Muscle of leg (tissue), 16 donors: ENCODE measurements at places on chromosomes 2 and 18. TPM values are rescaled to one million over a fixed set of nuclear protein-coding genes. Genes with fewer than 3 reads are reported as not detected.
A peak's percentile ranks its signal among the peaks of the same experiment; 100 is the strongest.

UGT1A10 gene
- not detected for polyA plus RNA-seq

CPS1 gene
- 1.6 TPM for polyA plus RNA-seq

GPR45 gene
- polyA plus RNA-seq = not detected

FASTKD1 gene
- polyA plus RNA-seq = 27.4 TPM

LHCGR gene
- 0.12 TPM for polyA plus RNA-seq

AFF3 gene
- polyA plus RNA-seq = 6.4 TPM

ASXL3 gene
- polyA plus RNA-seq = 5.1 TPM

TANK gene
- 26.6 TPM for polyA plus RNA-seq

MEP1B gene
- polyA plus RNA-seq = not detected

ALLC gene
- polyA plus RNA-seq = not detected

DNA sequence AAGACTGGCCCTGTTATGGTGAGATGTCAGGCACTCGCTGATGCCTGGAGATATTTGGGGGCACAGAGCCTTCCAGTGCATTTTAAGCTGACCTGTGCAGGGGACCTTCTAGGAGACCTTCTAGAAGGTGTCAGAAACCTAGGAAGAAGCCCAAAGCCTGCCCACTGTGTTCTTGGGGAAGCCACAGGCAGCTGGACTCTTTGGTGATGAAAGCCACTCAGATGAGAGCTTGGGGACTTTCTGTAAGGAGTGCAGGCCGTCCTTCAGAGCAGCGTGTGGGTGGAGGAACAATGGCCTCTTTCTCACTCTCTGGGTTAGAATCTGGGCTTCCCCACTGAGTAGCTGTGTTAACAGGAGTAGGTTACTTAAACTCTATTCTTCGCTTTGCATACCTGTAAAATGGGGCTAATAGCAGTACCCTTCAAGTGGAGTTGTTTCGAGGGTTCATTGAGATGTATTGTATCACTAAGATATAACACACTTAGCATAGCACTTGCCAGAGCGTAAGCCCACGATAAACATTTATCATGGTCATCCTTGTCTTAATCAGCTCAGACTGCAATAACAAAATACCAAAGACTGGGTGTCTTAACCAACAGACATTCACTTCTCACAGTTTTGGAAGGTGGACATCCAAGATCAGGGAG, 322.3 kb upstream of the EPAS1 start:
- no peak for DNase-seq

DNA sequence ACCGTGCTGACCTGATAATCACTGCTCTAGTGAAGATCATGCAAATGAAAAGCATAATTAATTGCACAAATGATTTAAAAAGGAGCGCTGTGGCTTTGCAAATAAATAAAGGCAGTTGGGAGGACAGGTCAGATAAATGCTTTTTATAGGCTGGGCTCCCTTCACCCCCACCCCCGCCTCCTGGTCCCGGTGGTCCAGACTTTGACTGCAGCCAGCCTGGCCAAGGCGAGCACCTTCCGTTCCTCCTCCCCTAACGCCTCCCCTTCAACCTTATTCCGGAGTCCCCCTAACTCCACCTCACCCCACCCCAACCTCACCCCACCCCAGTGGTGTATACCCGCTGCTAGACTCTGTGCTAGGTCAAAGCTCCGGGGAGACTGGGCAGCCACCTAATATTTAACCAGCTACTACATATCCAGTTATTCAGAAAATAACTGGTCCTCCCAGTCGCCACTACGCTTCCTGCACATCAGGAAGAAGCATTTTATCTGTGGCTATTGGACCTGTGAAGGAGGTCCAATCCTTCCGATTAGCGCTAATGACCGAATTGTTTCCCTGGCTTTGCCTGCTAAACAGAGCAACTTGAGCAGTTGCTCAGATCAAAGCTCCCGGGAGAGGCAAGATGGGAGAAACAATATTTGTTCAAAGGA, 3.7 kb upstream of the SP9 start:
- no peak for DNase-seq

GRCh38 chr18:75625966-75626365, 198.5 kb upstream of the SMIM21 start:
- no peak for DNase-seq

GRCh38 chr2:74002505-74003421, 18.1 kb downstream of the TET3 start:
- peak; percentile 95 for DNase-seq

DNA sequence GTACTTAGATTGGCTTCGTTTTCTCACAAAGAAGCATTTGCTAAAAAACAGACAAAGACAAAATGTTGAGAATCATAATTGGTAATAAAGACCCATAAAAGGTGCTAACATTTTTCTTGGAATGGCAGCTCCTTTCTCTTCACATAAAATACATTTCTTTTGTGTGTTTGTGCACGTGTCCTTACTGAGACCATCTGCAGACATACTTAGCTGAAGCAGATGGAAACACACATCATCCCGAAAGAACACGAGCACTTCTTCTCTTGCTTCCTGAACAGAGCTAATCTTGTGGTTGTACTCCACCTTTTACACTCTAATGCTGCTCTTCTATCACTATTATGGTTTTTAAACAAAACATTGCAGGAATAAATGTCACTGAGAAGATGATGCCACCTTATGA, 142.5 kb downstream of the SPHKAP start:
- DNase-seq = no peak

DNA sequence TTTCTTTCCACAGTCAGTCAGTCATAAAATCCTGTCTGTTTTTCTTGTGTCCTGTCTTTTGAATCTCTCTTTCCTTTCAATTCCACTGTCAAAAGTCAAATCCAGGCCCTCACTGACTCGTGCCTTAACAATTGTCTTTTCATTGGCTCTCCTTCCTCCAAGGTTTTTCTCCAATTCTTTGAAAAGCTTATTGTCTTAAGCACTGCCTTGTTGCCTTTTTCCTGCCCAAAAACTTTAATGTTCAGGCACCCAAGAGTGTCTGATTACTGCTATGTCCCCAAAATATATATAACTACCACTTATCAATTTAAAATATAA, 13.9 kb upstream of the SULT1C4 start:
- no peak for DNase-seq

DNA sequence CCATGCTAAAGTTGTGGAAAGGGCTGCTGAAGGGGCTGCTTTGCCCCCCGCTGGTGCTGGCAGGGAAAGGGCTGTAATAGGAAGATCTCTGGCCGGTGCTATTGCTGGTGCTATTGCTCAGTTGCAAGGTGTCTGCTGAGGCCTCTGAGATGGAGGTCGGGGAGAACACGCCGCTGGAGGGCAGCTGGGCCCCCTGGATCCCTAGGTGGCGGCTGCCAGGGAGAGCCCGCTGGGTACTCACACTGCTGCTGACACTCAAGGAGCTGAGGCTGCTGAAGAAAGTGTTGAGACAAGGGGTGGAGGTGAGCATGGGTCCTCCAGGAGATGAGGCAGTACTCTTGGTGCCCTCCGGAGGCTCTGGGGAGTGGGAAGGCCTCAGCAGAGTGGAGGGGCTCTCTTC, 4.2 kb downstream of the FOXI3 start:
- DNase-seq = no peak

- DNase-seq = no peak
Measured at GRCh38 chr18:35343488-35343935, 708 bp downstream of the ZNF24 start.

DNA sequence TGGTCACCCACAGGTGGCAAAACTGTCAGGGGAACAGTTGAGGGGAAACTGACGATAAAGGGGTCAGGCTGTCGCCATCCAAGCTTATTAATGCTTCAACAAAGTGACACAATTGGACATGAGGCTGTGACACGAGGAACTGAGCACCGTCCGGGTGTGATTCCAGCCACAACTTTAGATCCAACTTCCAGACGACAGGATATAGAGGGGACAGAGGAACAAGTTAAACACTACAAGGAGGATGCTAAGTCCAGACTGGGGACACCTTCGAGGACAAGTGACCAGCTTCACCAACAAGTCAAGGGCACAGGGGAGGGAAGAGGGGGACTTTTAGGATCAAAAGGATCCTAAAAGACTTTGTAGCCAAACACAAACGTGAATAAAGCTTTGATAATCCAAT, 23.8 kb downstream of the BOK start:
- DNase-seq = no peak

- DNase-seq = no peak
Measured at GRCh38 chr2:554444-554843, 122.8 kb downstream of the TMEM18 start.

- no peak for DNase-seq
Measured at GRCh38 chr2:86251840-86252266, 52.6 kb downstream of the MRPL35 start.

- DNase-seq = no peak
Measured at GRCh38 chr2:42327125-42327524, 33.9 kb downstream of the COX7A2L start.

- DNase-seq = peak; percentile 42
Measured at GRCh38 chr18:56003720-56004088, 415.7 kb upstream of the TCF4 start.

GRCh38 chr18:60452421-60452820, 79.8 kb upstream of the MC4R start:
- DNase-seq = no peak

DNA sequence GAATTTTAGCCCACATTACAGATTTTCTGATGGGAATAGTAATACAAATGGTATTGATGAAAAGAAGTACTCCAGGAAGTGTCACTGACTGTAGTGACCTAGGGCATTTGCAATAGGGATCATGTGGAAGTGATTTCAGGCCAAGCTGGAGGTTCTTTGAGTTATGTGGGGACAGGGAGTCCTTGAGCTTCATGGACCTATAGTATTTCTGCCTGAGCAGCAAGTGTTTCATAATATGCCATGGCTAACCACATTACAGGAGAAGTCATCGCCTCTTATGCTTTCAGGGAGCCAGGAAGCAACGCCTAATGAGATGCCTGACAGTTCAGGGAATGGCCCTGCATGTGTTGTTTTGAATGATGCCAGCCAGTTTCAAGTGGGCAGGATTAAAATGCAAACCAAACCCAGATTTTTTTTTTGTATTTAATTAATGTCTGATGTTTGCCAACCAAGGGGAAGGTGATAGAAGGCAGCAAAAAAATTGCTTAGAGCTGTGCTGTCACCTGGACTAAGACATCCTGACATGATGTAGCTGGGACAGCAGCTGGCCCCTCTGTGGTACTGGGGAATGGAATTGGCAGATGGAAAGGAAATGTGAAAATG, 109.5 kb downstream of the RAPGEF4 start:
- no peak for DNase-seq

GRCh38 chr2:234694244-234695013, 197.5 kb upstream of the ARL4C start:
- no peak for DNase-seq

GRCh38 chr2:157935378-157935906, 59.3 kb upstream of the ACVR1 start:
- DNase-seq = no peak

DNA sequence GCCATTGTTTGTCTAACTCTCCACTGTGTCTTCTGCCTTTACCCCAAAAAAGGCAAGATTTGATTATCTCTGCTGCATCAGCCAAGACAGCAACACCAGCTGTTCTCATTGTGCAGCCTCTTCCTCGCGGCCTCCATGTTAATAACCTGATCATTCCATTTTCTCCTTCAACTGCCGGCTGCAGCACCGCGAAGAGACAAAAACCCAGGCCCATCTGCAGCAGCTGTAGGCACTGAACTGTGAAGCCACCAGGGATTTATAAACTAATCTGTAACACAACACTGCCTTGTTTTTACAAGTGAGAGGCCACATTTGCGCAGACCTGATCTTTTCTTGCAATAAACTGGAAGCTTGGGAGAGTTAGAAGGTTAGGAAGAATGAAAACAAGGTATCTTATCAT, 147.8 kb downstream of the SATB2 start:
- peak; percentile 80 for DNase-seq

GRCh38 chr2:8281234-8281633, 400.6 kb upstream of the ID2 start:
- no peak for DNase-seq
